ENCODE measurements at places on chromosomes 3 and 15.

GRCh38 chr3:115627180-115628074 lies 4.1 kb downstream of the GAP43 start:
- DNase-seq: no peak

- DNase-seq: no peak
Measured at GRCh38 chr15:98651036-98651481, 2.7 kb downstream of the IGF1R start.

DNA sequence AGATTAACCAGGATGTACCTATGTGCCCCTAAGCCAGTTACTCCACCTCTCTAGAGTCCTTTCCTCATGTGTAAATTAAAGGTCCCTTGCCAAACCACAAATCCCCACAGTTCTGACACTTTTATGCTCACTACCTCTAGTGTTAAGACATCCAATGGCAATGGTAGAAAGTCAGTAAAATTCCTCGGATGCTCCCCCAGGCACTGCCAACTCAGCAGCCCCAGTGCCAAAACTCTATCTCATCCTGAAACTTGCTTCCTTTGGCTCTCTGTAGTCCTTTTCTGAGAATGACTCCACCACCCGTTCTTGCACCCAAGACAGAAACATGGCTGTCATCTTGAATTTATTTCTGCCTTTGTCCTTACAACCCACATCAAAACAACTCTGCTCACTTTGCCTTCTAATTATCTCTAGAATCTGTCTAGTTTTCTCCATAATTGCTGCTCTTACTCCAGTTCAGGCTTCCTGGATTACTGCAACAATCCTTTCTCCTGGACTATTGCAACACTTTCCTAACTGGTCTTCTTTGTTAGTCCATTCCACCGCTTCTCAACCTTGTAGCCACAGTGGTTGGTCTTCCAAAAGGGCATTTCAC lies 41.6 kb downstream of the MB21D2 start:
- no peak for DNase-seq

GRCh38 chr3:58661836-58662420 lies 4.6 kb downstream of the FAM3D start:
- DNase-seq: no peak

- no peak for DNase-seq
Measured at GRCh38 chr15:47688573-47689086, 28.7 kb upstream of the SEMA6D start.

GRCh38 chr3:51968883-51969678 lies 1.8 kb upstream of the PCBP4 start:
- peak; percentile 30 for DNase-seq

DNA sequence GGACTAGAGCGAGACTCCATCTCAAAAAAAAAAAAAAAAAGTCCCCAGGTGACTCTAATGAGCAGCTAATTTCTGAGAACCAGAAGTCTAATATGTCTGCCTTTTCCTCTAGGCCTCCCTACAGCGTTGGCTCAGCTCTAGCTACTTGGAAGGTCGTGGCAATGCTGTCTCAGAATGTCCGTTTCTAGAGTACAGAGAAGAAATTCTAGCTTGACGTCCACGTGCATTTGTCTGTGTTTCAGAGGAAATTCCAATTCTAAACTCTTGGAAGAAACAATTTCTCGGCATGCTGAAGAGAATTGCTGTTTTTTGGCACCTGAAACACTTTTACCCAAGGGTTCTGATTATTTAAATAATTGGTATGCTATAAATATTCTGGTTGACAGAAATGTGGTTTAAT lies 78.8 kb downstream of the SOX2 start:
- DNase-seq: no peak

DNA sequence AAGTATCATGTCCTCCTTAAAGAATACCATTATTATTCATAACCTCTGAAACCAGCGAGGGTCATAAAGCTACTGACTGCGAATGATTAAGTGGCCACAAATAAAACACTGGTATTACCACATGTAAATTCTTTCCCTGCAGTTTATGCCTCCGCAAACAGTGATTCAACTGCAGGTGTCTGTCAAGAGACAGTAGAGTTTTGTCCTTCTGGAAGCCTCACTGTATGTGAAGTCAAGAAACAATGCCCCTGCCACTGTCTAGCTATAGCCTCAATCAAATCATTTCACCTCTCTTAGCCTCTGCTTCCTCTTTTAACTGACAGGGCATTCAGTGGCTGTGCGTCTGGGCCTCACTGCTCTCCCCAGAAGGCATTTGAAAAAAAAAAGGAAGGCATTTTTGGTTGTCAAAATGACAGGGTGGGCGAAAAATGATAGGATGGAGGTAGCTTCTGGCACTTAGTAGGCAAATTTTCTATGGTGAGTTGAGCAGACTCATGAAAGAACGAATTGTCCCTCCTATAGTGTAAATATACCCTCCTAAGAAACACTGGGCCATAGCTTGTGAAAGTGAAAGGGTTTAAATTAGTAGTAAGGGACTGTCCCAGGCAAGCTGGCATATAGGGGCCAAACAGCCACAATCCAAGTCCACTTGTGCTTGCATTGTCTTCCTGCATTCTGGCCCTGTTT lies 66.7 kb downstream of the FILIP1L start:
- no peak for DNase-seq

GRCh38 chr15:73946795-73947370 lies 20.6 kb downstream of the LOXL1 start:
- DNase-seq: no peak

DNA sequence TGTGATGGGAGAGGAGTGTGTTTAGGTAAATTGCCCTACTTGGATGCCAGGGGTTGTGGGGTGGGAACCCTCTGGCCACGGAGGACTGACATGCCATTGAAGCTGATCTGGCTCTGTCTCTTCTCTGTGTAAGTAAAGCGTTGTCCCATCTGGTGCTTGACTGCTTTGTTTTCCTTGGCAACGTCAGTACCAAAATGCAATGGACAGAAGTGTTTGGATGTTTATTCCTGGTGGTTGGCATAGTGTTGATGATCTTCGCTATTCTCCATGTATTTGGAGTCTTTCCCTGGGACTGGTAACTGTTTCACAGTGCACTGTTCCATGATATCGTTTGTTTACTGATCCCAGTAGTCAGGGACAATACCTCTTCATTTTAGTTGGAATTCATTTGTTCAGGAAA lies 130.5 kb upstream of the MCTP2 start:
- DNase-seq: no peak

GRCh38 chr3:129352045-129352444 lies 73.4 kb downstream of the HMCES start:
- no peak for DNase-seq

- no peak for DNase-seq
Measured at GRCh38 chr3:139117883-139118760, 73.4 kb upstream of the PRR23C start.

- peak; percentile 71 for DNase-seq
Measured at GRCh38 chr3:69079269-69080159, 651 bp downstream of the UBA3 start.

DNA sequence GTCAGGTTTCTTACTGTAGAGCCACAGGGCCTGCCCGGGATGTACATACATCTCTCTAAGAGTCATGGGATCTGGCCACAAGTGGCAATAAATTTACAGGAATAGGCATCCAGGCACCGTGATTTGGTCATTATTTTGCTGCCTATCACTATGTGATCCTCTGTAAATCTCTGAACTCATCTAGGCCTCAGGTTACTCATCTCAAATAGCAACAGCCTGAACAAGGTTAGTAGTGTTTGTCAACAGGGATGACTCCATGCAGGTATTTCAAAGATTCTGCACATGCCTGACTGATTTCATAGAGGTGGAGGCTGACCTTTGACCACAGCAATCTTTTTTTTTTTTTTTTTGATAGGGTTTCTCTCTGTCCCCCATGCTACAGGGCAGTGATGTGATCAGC lies 88.8 kb upstream of the TBL1XR1 start:
- no peak for DNase-seq
